ENCODE measurements at places on chromosomes 11 and 22. TPM values are rescaled to one million over a fixed set of nuclear protein-coding genes. Genes with fewer than 3 reads are reported as not detected.

- no peak for DNase-seq
These were observed 10.6 kb downstream of the TENM4 start for GRCh38 chr11:79430280-79430679.

CYB5R2 gene
- 1.9 TPM for total RNA-seq

- DNase-seq: no peak
These were observed 73.9 kb upstream of the FGF3 start for GRCh38 chr11:69892986-69893555.

- DNase-seq: no peak
These were observed 234.9 kb upstream of the SESN3 start for GRCh38 chr11:95465887-95466286.

DNA sequence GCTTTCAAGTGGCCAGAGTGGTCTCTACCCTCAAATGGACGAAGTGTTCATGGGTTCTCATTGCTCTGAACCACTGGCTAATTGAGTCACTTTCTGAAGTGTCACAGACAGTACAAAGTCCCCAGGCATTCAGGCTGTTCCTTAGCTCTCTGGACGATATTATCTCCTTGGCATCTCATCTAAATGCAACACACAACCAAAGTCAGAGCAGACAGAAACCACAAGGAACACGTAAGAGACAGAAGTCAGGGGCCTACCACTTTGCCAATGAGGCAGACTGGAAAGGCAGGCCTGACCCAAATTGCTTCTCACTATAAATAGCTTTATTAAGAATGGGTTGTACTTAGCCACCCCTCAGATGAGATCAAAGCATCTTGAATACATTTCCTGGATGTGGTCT, 29.0 kb upstream of the LDLRAD3 start:
- DNase-seq: no peak

All from HT1080 (cell line).